Nucleus accumbens (tissue), 56 donors: ENCODE measurements at places on chromosomes 13 and 19.

DNA sequence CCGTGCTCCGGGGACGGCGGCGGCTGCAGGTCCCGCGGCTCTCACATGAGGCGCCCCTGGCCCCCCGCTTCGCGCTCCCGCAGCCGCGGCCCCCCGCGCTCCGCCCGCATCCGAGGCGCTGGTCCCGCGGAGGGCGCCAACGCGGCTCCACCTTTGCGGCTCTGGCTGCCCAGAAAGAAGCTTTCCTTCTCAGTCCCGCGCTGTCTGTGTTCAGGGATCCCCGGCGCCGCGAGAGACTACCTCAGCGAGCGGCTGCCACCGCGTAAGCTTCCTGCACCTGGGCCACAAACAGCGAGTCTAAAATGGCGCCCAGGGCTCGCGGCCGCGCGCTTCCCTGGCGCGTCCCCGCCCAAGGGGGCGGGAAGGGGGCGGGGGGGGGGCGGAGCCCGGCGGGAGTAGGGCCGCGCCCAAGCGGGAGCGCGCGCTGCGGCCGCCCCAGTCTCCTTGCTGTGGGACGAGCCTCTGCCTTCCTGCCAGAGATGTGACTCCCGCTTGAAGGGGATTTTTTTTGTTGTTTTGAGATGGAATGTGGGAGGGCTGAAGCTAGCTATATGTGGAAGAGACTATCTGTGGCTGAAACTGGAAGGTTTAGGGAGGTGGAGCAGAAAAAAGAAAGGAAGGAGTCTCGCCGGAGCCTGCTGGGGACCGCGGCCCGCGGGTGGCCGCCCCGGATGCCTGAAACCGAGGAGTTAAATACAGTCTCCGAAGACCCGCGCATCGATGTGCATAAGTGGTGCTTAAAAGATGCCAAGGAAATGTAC lies at the start of gene FBXL3:
TSS of gene FBXL3 (minus strand) at position 299 of the 761 bp plus-strand sequence. CDS start 5,299 bp downstream, outside the sequence.
- DNase-seq, result peak; percentile 74

DNA sequence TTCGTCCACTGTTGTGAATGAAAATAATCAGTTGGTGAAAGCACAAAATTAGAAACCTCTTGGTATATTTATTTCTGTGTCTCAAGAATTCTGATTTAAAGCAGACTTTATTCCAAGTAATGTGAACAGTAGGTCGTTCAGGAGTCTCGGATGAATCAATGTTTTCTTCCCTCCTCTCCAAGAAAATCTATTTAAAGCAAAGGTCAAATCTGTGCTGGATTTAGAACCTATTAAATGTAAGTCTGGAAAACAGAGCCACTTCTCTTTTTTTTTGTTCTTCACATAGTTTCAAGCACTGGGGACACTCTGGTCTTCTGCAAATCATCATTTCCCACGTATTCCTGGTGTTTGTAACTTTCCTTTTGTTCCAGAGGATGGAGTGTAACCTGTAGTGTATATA lies 312.7 kb downstream of the ATP8A2 start:
- DNase-seq, result no peak

GRCh38 chr13:21079221-21079620 lies 17.8 kb upstream of the LATS2 start:
- DNase-seq, result no peak

DNA sequence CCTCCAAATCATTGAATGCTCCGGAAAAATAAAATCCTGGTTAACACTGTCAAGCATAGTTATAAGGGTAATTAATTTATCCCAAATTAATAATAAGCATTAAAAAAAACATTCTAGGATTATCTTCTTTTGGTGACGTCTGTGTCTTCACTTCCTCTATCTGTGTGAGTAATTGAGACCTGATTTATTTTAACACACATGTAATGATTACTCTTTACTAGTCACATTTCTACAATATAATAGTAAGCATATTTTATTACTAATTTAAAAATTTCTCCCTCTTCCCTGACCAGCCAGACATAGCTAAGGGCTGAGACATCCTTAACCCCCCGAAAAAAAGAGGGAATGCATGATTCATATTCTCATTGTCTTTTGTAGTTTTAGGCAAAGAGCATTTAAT lies 2.3 kb downstream of the FNDC3A start:
- no peak for DNase-seq

DNA sequence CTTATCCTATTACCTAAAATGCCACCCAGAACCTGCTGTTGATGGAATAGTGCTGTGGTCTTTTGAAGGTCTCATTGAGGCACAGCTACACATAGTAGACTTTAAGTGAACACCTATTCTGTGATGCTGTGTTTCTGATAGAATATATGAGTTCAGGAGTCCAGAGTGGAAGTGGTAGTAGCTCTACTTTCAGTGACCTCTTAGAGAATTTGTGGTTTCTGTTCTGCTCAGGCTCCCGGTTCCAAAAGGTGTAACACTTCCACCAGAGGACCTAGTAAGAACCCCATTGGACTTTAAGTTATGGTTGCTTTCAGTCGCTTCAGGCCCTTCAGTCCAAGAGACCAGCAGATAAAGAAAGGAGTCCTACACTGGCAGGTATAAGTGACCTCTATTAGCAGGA lies 11.4 kb upstream of the MYCBP2 start:
- no peak for DNase-seq

DNA sequence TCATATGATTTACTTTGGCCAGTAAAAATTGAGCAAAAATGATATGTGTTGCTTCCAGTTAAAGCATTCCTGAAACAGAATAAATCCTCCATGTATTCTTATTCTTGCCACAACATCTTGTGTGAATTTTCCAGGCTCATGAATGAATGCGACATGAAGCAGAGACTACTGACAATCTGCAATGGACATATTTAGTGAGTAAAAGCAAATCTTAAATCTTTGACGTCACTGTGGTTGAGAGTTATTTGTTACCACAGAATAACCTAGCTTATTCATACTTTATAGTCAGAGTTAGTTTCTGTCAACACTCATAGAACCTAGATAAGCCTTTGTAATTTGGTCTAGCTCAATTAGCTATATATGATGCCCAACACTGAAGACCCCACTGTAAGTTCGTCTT lies 1443.1 kb downstream of the PCDH9 start:
- DNase-seq, result no peak

DNA sequence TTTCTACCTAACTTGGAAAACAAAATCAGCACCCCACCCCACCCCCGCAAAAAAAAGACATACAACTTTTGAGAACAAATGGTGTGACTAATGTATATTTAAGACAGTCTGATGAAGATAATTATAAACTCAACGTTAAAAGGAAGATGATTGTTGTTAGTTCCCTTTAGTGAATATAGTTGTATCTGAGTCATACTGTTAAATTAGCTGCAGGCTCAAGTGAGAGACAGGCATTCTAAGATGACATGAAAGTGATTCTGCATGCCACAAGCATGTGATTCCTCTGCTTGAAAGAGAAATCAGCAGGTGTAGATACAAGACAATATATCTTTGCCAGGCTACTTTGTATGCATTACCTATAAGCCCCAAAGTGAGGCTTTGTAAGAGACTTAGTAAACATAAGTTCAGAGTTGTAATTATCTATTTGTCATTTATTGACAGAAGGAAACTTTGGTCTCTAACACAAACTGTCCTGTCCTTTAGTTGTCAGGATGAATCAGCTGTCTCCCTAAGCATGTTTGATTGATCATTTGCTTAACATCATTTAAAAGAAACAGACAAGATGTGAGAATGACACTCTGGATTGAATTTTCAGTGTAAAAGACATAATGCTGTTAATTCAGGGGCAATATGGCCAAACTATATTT lies 319.4 kb upstream of the HTR2A start:
- DNase-seq, result no peak

GRCh38 chr19:15136234-15136954 lies 29.2 kb downstream of the SYDE1 start:
- no peak for DNase-seq

DNA sequence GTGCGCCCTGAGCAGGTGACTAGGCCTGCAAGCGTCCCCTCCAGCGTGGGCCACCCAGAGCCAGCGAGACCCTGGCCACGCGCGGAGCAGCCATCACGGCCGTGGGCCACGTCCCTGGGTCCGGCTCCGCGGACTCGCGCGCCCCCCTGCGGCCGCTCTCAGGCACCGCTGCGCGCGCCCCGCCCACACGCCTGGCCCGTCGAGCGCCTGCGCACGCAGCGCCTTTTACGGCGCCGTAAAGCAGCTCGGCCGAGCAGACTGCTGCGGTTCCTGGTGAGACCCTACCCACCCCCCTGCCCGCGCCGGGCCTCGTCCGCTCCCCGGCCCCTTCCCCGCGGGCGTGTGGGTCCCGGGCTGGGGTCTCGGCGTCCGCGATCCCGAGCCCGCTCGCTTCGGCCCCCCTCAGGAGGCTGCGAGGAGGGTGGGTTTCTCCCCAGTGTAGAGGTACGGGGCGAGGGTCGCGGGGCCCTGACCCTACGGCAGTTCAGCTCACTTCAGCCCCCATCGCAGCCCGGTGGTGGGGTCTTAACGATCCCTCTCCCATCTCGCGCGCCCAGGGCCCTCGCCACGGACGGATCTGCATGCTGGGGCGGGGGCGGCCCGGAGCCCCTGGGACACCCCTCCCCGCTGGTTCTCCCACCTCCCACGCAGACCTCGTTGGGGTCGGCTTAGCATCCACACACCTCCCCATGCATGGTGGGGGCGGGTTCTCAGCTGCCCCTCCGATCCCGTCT lies at the start of gene TRAPPC5:
TSS of gene TRAPPC5 (plus strand) at position 228 of the 734 bp plus-strand sequence. CDS start 1,421 bp downstream, outside the sequence.
- DNase-seq, result peak; percentile 78

GRCh38 chr13:27040826-27041108 lies 130.8 kb downstream of the USP12 start:
- DNase-seq, result no peak

DNA sequence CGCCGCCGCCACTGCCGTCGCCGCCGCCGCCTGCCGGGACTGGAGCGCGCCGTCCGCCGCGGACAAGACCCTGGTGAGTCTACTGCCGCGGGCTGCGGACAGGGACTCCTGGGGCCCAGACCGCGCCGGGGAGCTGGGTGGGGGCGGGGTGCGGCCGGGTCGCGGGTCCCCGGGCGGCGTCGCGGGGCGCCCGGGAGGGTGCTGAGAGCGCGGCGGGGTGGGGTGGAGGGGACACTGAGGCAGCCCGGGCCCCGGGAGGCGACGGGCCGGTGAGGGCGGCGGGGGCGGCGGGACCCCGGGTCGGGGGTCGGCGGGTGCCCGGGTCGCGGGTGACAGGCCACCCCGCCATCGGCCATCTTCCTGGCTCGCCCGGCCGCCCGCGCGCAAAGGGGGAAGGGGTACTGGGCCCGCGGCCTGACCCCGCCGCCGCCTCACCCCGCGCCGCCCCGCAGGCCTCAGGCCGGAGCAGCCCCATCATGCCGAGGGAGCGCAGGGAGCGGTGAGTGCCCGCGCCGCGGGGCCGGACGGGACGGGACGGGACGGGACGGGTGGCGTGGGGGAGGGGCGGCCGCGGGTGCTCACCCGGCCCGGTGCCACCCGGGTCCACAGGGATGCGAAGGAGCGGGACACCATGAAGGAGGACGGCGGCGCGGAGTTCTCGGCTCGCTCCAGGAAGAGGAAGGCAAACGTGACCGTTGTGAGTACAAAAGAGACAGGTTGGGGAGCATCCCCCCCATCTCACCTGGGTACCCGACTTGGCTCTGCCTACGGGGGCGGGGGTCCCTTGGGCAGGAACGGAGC lies 489 bp downstream of the CCNE1 start:
- DNase-seq, result no peak

DNA sequence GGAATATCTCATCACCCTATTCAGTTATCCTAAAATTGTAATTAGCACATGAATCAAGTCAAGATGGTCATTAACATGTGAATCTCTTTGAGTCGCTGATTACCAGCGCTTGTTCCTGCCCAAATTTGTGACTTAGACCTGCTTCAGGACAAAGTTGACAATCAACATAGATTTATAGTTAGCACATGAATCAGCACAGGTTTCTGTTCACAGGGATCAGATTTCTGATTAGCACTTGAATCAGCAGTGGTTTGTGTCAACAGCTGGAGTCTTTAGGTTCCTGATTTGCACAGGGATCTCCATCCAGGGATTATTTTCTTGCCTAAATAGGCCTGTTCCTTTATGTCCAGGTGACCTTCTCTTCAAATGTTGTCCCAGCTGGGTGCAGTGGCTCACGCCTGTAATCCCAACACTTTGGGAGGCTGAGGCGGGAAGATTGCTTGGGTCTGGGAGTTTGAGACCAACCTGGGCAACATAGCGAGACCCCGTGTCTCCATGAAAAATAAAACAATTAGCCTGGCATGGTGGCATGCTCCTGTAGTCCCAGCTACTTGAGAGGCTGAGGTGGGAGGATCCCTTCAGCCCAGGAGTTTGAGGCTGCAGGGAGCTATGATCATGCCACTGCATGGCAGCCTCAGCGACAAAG lies 3.8 kb upstream of the LRFN3 start:
- no peak for DNase-seq

DNA sequence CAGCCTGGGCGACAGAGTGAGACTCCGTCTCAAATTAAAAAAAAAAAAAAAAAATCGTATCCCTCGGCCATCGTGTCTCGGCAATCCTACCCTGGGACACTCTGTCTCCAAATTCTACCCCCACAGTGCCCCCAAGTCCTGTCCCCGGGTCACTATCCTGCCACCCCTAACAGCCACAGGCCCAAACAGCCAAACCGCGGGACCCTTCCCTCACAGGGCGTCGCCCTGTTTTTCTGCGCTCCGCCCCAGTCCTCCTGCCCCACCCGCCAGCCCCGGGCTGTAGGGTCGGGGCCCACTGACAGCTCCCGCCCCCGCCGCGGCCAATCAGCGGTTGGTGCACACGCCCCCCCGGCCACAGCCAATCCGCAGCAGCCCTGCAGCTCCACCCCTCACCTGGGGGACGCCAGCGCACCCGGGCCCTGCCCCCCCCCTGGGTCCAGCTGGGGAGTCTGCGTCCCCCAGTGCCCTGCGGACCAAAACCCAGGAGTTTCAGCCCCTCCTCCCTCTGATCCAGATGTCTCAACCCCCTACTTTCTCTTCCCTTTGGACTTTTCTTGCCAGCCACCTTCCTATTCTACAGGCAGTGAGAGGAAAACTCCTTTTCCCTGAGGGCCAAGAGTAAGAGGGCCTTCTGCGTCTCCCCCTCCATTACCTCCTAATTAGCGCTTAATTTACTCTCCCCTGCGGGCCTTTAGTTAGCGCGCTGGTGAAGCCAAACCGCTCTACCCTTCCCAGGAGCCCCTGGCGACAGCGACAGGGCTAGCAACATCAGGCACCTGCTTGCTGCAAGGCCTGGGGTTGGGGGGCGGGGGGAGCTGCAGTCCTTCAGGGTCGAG lies 1.5 kb upstream of the BCAT2 start:
- DNase-seq, result peak; percentile 74

GRCh38 chr13:43077046-43077445 lies 53.7 kb downstream of the DNAJC15 start:
- no peak for DNase-seq

- no peak for DNase-seq
Observed at GRCh38 chr13:66402066-66402465, 828.1 kb downstream of the PCDH9 start.

GRCh38 chr19:7617735-7618134 lies 11.6 kb downstream of the XAB2 start:
- DNase-seq, result no peak

DNA sequence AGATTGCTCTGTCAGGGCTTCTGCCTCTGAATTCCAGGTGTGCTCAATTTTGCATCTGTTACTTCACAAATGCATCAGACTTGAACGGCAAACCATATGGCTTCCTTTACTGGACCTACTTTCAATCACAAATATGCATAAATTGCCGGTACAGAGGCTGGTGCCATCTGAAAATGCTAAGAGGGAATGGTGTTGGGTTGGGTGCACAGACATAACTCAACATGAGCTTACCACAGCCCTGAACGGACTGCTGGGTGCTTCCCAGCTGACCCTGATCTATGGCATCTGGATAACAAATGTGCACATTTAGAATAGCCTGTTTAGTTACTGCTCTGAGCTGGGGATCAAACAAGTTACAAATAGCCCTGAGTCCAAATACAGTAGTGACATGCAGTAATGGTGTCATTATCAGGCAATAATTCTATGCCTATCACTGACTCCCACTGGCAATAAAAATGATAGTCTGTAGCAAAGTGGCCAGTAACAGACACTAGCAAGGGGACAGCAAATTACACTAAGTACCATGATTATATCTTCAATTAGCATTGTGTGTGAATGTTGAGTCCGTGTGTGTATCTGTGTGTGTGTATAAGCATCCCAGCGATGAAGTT lies 927.3 kb downstream of the DIAPH3 start:
- no peak for DNase-seq
